Left colon (tissue), 2 donors: ENCODE measurements at places on chromosomes 6 and 20. TPM values are rescaled to one million over a fixed set of nuclear protein-coding genes. Genes with fewer than 3 reads are reported as not detected.

GRCh38 chr6:125124049-125124669 is 29.4 kb upstream of the TPD52L1 start:
- DNase-seq = no peak

DNA sequence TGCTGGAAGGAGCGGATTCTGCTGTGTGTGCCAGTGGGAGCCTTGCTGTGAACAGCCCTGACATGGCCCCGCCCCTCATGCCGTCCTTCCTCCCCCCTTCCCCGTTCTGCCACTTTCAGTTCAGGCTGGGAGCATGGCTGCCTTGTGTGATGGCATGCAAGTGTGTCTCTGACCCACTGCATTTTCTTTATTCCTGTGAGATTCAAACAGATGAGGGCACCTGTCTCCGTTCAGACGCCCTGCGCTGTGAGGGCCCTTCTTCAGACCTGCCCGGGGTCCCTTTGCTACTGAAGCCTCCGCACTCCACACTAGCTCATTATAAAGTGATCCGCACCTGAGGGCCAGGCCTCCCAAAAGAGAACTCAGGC is 88.3 kb downstream of the TAF4 start:
- no peak for DNase-seq

- no peak for DNase-seq
Observed at GRCh38 chr20:55390791-55391190, 614.5 kb downstream of the CBLN4 start.

DNA sequence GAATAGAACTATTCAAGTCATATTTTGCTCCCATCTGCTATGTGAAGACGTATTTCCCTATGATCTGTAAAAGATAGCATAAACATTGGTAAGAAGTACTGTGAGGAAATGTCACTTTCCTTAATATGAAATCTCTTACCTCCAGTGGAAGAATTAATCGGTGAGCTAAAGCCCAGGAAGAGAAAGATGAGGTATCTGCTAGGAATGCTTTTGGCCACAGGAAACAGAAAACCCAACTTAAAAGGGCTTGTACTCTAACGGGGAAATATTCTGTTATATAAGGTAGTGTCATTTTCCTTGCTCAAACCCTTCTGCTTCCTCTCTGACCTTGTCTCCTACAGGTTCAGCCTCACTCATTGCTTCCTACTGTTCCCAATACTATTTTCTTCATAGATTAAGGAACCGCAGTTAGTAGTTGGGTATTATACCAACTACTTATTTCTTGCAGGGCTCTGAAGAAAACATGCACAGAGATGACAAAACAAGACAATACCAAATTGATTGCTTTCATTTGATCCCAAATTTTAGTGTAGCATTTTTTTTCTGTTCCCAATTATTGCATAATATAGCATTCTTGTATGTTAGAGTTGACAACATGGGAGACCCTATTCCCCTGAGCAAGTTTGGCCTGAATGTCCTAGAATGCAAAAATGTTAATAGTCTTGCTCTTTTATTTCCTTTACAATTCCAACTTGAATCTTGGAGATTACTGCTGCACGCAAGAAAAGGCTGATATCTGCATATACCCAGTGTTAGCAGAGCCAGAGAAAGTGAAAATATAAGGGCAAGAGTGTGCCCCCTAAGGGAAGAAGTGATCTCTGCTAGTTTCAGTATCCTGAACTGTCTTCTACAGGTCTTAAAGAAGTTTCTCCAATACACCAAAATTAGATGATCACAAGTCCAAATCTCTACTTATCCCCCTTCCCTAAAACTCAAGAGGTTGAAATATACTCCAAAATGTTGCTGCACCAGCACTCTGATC is 65.3 kb downstream of the AFG1L start:
- DNase-seq = no peak

DNA sequence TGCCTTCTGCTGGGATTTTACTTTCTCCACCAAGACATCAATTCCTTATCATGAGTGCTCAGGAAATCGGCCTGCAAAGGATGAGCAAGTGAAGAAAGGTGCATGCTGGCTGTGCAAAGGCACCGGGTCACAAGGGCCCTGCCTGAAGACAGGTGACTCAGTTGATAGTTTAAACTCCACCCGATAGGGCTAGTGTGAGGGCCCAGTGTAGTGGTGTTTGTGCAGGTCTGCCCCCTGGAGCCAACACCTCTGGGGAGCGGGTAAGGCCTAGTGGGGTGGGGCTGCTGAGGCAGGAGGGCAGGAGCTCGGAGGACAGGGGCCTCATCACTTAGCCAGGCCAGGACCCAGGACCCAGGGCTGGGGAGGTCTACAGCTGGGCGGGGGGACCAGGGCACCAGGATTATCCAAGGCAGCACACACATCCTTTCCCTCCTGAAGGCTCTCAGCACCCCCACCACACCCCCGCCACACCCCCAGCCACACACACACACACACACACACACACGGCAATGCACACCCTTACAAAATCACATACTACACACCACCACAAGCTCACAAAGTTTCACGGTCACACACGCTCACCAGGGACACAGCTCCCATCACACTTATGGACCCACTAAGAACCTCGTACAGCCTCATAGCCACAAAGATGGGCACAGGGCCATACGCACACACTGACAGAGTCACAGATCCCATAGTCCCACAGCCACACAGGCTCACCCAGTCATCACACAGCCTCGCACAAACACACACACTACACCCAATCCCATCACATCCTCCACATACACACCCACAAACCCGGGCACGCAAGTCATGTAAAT is 75.4 kb downstream of the GRM4 start:
- DNase-seq = no peak

DNA sequence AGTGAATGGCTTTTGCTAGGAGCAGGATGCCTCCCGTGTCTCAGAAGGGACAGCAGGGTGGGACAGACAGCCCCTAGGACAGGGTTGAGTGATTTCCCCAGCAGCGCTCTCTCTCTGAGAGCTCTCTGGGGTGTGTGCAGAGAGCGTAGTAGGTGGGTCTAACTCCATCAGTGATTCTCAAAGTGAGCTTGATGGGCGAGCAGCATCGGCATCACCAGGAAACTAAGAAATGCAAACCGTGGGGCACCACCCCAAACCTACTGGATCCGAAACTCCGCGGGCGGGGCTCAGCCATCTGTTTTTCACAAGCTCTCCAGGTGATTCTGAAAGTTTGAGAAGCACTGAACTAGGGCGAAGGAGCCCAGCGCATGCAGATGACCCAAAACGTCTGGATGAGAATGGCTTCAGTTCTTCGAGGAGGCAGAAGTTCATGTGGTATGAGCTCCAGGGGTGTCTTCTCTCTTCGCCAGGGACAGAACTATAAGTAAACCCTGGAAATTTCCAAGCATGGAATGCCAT is 119.6 kb upstream of the RNF24 start:
- DNase-seq = no peak

- DNase-seq = no peak
Observed at GRCh38 chr6:48844696-48845095, 618.4 kb downstream of the MMUT start.

The MEI4 gene
- not detected for total RNA-seq

DNA sequence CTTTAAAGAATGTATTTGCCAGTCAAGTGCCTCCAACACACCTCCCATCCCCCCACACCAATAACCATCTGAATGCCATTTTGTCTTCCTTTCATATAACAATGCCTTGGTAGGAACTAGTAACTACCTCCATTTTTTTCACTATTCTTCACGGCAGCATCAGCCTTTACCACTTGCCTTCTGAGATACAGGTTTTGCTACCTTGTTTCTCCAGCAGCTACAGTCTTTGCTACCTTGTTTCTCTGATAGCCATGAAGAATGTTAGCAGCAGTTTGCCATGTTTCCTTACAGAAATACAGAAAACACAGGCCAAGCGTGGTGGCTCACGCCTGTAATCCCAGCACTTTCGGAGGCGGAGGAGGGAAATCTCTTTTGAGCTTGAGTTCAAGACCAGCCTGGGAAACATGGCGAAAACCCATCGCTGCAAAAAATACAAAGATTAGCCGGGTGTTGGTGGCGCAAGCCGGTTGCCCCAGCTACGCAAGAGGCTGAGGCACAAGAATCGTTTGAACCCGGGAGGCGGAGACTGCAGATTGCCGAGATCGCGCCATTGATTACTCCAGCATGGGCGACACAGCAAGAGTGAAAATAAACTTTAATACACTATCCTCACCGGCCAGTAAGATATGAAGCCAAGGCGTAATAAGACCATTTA is 100.9 kb downstream of the HFE start:
- DNase-seq = no peak

The HDGFL1 gene
- not detected for total RNA-seq

GRCh38 chr20:25286917-25287316 is 39.0 kb downstream of the PYGB start:
- DNase-seq = peak; percentile 20

The TBC1D32 gene
- total RNA-seq = 7.8 TPM

DNA sequence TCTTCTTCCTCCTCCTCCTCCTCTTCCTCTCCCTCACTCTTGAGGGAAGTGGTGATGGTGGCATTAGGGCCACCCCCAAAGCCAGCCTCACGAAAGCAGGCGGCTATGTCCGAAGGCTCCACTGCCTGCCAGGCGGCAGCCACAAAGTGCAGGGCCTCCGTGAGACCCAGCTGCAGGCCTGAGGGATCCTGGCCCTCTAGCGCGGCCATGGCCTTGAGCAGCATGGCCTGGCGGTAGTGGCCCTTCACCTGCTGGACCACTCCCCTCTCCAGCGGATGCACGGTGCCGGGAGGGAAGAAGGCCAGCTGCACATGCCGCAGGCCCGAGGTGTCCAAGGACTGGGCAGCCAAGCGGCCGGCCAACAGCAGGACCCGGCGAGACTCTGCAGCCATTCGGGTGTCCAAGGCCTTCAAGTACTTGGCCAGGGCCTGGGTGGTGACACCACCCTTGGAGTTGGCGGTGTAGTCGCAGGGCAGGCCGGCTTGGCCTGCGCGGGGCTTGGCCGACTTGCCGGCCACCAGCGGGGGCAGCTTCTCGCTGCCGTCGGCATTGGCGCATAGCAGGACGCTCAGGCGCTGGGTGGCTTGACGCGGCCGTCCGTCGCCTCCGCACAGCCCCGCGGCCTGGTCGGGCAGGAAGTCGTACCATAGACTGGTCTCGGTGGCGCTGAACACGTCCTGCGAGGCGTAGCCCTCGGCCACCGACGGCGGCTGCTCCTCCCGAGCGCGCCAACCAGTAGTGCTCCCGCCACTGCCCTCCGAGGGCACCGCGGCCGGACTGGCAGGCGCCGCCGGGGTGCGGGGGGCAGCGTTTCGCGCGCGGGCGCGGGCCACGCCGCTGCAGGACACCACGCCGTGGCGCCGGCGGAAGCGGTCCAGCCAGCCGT is 1.1 kb downstream of the CENPB start:
- DNase-seq = no peak

The OLIG3 gene
- total RNA-seq = not detected

GRCh38 chr20:16419138-16419715 is 154.0 kb downstream of the KIF16B start:
- no peak for DNase-seq

DNA sequence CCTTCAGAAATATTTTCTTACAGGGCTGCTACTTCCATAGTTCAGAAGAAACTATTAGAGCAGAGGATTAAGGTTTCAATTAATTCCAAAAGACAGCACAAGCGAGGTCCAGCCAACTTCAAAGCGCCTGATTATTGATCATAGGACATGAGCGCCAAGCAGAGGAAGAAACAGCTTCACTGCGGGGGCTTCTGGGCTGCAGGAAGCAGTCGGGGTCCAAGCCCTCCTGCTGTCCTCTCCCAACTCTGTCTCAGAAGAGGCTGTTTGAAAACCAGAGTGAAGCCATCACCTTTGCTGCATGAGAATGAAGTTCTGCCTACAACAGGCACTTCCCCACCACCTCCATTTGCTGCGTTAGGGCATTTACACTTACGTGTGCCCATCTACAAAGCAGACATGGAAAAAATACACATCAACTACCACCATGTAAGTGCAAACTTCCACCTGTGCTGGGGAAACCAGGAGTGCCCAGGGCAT is 23.9 kb downstream of the SUMO4 start:
- no peak for DNase-seq

The SIRPG gene
- total RNA-seq = 0.52 TPM

DNA sequence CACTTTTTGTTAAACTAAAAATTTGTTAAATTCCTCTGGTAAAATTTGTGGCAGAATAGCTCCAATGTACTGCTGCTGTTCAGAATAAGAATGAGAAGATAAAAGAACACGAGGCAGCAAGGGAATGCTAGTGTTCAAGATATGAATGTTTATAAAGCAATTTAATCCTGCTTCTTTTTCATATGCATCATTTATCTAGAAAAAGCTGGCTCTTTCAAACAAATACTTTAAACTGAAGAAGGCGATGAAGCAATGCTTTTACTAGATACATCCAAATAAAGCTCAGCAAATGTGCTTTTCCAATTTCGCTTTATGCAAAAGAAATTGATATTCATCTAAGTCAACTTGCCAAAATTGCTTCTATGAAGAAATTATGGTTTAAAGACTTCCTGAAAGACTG is 66.5 kb downstream of the COL9A1 start:
- no peak for DNase-seq

The SAMD10 gene
- total RNA-seq = 5.8 TPM

- DNase-seq = no peak
Observed at GRCh38 chr6:111417946-111418345, 65.1 kb downstream of the REV3L start.

The TOX2 gene
- 3.4 TPM for total RNA-seq

The HUS1B gene
- 0.95 TPM for total RNA-seq
